ENCODE measurements at places on chromosomes 2 and 18.

DNA sequence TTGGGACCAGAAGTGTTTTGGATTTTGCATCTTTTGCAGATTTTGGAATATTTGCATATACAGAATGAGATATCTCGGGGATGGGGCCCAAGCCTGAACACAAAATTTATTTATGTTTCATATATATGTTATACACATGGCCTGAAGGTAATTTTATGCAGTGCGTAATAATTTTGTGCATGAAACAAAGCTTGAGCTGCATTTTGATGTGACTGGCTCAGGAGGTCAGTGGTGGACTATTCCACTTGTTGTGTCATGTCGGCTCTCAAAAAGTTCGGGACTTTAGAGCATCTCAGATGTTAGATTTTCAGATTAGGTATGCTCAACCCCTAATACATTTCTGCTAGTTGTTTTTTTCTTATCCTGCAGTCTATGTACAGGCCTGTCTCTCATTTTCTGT is 145.4 kb downstream of the FAM210A start:
- no peak for DNase-seq

GRCh38 chr18:42752916-42753315 is 362.6 kb downstream of the RIT2 start:
- no peak for DNase-seq

- no peak for DNase-seq
Measured at GRCh38 chr2:188450732-188451483, 159.2 kb downstream of the GULP1 start.

DNA sequence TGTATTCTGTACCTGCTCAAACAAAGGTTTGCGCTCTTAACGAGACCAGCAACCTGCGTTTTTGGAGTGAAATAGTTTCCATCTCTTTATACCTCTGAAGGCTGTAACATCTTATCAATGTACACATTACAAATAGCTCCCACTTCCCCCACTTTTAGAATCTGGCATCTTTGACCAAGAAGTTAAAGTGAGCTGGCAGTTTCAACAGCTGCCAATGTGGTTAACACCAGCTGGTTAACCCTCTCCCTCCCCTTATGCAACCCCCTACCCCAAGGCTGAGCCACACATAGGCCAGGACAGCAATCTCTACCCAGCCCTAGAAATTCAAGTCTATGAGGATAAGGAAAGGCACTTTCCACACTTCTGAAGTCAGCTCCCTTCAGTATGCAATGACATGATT is 2.2 kb upstream of the SERTAD2 start:
- DNase-seq = no peak

GRCh38 chr2:124353656-124354055 is 328.6 kb downstream of the CNTNAP5 start:
- DNase-seq = no peak

GRCh38 chr2:74555610-74556103 is 1.1 kb downstream of the DOK1 start:
- no peak for DNase-seq

DNA sequence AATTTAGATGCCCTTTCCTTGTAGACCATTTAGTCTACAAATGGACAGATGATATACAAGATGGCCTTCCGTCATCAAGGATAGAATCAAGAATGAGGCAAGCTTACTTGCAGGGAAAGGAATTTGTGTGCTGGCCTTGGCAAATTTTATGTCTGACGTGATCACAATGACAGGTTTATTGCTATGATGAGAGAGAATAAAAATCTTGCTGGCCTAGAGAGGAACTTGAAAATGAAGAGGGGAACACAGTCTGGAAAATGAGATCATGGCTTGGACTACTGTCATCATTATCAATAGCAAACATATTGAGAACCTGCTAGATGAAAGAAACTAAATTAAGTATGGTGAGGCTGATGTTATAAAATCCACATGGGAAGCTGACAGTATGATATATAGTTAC is 66.0 kb downstream of the CSRNP3 start:
- no peak for DNase-seq

- DNase-seq = no peak
Measured at GRCh38 chr2:68193787-68194372, 36.2 kb downstream of the PNO1 start.

DNA sequence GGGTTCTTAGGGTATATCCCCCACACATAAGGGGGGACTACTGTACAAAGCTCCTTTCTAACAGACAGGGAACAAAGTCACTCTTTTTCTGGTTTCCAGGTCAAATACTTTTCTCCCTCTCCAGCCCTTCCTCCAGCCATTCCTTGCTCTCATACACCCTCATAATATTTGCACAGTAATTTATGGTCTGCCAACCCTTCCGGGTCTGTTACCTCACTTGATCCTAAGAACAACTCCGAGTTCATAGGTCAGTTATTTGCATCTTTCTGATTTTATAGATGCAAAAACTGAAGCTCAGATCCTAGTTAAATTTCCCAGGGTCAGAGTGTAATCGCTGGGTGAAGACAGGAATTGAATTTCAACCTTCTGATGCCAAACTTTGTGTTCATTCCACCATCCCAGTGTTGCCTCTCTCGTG is 14.8 kb upstream of the MATN3 start:
- DNase-seq = no peak

GRCh38 chr2:236706288-236706687 is 136.7 kb downstream of the ACKR3 start:
- no peak for DNase-seq

GRCh38 chr2:148926981-148927401 is 52.0 kb downstream of the KIF5C start:
- no peak for DNase-seq

GRCh38 chr2:197889041-197889440 is 84.6 kb downstream of the PLCL1 start:
- DNase-seq = no peak

Data from stimulated activated CD8-positive, alpha-beta memory T cell treated with anti-CD3 and anti-CD28 coated beads, Interleukin-12 subunit alpha, Interleukin-12 subunit beta, amount 100 ng/mL, for 4 hours (primary cell).